Activated CD8-positive, alpha-beta T cell treated with anti-CD3 and anti-CD28 coated beads for 36 hours (primary cell): ENCODE measurements at places on chromosomes 2 and 18. TPM values are rescaled to one million over a fixed set of nuclear protein-coding genes. Genes with fewer than 3 reads are reported as not detected.

DNA sequence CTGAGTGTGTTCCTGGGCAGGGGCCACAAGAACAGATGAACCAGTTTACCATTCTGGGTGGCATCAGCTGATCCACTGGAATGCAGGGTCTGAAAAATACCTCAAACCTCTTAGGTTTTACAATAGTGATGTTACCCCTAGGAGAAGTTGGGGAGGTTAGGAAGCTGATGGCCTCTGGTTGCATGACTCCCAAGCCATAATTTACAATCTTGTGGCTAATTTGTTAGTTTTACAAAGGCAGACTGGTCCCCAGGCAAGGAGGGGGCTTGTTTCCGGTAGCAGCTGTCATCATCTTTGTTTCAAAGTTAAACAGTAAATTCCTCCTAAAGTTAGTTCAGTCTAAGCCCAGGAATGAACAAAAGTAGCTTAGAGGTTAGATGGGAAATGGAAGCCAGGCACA, 113.8 kb upstream of the SLC38A11 start:
- no peak for DNase-seq

GRCh38 chr2:101658387-101658786, 39.1 kb upstream of the MAP4K4 start:
- DNase-seq = no peak

GRCh38 chr2:128236491-128237035, 82.1 kb downstream of the HS6ST1 start:
- no peak for DNase-seq

GRCh38 chr18:62877411-62878221, 162.3 kb downstream of the PHLPP1 start:
- DNase-seq = no peak

DNA sequence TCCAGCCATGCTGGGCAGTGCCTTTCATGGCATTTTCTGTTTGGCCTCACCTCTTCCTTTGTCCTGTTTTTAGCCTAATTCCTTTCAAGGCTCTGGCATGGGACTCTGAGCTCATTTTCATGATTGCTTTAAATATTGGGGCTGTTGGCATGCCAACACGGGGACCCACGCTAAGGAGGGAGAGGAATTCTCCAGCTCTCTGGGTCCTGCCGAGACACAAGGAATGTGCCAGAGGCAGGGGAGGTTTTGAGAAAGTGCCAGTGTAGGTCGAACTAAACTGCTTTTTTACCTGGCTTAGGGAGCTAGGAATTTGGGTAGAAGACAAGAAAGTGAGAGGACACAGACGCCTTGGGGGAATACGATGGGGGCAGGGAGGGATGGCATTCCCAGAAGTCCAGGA, 42.3 kb downstream of the RPL37A start:
- DNase-seq = no peak

GRCh38 chr2:131033786-131034121, 59.5 kb downstream of the FAM168B start:
- no peak for DNase-seq

GRCh38 chr18:35322486-35323458, 21.4 kb downstream of the ZNF24 start:
- DNase-seq = no peak

DNA sequence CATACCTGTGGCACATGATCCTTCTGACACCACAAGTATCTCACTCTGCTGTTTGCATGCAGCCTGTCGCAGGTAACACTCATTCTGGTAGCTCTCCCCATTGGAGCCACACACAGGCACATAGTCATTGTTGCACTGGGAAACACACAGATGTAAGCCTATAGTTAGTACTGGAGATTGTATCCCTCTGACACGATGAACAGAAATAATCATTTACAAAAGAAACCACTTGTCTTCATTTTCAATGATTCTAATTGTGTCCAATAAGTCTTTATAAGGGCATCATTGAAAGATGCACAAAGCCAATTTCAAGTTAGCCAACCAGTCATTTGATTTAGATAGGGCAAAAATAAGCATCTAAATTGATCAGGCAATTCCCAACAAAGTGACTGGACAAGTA, 10.4 kb downstream of the TMEFF2 start:
- no peak for DNase-seq

DNA sequence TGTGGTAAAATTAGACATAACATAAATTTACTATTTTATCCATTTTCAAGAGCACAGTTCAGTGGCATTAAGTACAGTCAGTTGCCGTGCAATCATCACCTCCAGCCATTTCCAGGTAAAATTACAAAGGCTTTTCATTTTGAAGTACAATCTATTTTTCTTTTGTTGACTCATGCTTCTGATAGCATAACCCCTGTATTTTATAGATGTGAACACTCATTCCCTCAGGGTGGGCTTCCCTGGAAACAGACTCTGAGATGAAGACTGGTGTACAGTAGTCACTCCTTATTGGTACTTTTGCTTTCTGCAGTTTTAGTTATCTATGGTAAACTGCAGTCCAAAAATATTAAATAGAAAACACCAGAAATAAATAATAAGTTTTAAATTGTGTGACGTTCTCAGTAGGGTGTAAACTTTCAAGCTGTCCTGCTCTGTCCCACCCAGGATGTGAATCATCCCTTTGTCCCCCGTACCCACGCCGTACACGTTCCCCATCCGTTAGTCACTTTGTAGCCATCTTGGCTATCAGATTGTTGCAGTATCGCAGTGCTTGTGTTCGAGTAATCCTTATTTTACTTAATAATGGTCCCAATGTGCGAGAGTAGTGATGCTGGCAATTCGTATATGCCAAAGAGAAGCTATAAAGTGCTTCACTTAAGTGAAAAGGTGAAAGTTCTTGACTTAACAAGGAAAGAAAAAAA, 41.1 kb upstream of the NAB1 start:
- DNase-seq = no peak

Gene UNC80
- total RNA-seq = not detected

Gene UCN
- 2.5 TPM for total RNA-seq
